LNCaP clone FGC (cell line): ENCODE measurements at places on chromosomes 2 and 18.

GRCh38 chr2:36965206-36965605 is 1.1 kb downstream of the STRN start:
- no peak for DNase-seq

DNA sequence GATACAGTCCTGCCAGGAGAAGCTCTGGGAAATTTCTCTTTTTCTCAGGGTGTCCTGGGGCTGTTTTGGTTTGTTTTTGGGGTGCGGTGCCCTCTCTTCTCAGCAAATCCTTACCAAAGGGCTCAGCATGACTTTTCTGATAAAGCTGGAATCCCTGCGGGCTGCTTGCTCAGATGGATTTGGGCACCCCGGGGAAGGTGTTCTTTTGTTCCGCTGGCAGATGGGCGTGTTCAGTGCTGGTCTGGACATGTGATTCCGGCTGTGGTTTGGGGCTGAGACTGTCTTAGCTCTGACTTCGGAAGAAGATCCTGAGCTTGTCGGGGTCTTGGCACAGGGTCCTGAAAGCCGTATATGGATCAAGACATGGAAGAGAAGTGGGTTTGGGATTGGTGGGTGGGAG is 134.2 kb upstream of the SPRED2 start:
- no peak for DNase-seq

- DNase-seq: no peak
Measured at GRCh38 chr2:152920846-152921245, 202.4 kb downstream of the ARL6IP6 start.

GRCh38 chr2:217611626-217612127 is 391.1 kb downstream of the TNS1 start:
- DNase-seq: no peak

- no peak for DNase-seq
Measured at GRCh38 chr2:133952420-133952819, 301.5 kb upstream of the MGAT5 start.

GRCh38 chr2:227252831-227253230 is 72.2 kb upstream of the MFF start:
- no peak for DNase-seq

DNA sequence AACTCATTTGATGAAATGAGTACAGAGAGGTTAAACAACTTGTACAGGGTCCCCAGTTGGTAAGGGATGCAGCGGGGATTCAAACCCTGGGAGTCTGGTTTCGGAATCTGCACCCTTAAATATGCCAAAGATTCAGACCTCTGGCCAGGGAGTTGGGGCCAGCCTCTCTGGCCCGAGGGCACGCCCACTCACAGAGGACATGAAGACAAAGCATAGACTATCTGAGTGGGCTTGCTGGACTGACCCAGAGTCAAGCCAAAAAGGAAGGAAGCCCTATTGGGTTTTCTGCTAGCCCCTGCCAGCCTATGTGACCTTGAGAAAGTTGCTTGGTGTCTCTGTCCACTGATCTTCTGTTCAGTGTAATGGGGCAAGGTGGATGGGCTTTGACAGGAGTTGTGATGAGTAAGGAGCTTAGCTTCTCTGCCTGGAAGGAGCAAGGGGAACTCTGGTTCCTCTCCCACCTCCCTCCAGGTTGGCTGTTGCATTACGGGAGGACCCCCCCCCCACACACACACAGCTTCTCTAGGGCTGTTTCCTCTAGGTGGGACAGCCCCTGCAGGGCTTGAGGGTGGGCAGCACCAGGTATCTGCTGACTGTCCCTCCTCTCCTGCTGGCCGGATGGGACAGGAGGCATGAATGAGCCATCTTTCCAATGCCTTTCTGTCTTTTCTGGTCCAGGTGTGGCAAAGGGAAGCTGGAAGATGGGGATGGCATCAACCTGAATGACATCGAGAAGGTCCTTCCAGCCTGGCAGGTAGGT is 131.3 kb downstream of the CTIF start:
- no peak for DNase-seq

GRCh38 chr2:46985512-46985911 is 69.9 kb upstream of the MCFD2 start:
- DNase-seq: no peak

DNA sequence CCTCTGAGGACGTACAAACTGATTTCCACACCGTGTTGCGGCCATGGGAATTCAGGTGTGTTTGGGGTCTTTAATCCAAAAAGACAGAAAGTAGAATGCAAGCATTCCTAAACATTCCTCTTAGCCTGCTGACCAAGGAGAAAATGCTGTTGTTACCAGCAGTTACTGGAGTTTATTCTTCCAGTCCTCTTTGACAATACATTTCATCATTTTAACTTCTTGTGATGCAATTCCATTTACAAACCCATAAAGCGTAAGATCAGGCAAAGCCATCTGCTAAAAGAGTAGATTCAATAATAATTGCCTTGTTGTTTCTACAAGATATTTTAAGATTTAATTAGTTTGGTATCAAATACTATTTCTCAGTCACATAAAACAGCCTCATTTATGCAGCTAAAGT is 32.7 kb downstream of the SPIRE1 start:
- DNase-seq: no peak

- DNase-seq: no peak
Measured at GRCh38 chr2:118530976-118531375, 316.5 kb downstream of the EN1 start.

- no peak for DNase-seq
Measured at GRCh38 chr2:130391872-130392670, 36.2 kb downstream of the PTPN18 start.

- DNase-seq: no peak
Measured at GRCh38 chr2:172430678-172431077, 3.3 kb downstream of the ITGA6 start.

DNA sequence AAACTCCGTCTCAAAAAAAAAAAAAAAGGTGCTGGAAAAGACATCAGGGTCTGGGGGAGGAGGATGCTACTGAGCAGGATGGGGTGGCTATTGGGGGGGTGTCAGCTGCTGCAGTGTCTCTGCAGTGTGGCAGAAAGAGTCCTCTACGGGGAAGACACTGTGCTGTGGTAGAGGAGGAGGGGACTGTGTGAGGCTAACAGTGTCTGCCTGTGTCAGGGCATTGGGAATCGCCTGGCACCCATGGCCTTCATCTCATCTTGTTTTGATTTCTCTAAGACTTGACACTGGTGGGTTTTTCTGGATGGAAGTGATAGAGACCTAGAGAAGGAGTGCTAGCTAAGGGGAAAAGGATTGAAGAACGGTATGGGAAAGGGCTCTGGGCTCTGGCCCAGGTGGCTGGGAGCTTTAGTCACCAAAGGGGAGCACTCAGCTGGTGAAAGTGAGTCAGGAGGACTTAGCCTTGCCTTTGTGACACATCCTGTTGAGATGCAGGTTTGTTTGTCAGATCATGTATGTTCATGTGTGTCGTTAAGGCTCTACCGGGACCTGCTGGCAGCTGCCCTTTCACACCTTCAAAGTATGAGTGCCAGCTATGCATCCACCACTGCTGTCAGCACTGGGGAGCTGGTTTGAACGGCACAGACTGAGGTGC is 58.0 kb downstream of the FARP2 start:
- no peak for DNase-seq

- DNase-seq: no peak
Measured at GRCh38 chr18:23250893-23251656, 115.8 kb downstream of the CABLES1 start.

DNA sequence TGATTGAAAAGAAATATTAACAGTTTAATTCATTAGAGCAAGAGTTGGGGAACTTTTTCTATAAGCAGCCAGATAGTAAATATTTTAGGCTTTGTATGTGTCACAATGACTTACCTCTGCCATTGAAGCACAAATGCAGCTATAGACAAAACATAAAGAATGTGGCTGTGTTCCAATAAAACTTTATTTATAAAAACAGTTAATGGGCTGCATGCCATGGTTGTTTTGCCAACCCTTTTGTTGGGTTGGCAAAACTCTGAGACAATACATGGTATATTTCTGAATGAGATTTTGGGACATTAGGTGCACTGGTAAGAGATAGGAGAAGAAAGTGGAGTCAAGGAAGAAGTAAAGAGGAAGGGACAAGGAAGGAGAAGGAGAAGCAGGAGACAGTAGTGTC is 61.8 kb upstream of the CERS6 start:
- DNase-seq: no peak

DNA sequence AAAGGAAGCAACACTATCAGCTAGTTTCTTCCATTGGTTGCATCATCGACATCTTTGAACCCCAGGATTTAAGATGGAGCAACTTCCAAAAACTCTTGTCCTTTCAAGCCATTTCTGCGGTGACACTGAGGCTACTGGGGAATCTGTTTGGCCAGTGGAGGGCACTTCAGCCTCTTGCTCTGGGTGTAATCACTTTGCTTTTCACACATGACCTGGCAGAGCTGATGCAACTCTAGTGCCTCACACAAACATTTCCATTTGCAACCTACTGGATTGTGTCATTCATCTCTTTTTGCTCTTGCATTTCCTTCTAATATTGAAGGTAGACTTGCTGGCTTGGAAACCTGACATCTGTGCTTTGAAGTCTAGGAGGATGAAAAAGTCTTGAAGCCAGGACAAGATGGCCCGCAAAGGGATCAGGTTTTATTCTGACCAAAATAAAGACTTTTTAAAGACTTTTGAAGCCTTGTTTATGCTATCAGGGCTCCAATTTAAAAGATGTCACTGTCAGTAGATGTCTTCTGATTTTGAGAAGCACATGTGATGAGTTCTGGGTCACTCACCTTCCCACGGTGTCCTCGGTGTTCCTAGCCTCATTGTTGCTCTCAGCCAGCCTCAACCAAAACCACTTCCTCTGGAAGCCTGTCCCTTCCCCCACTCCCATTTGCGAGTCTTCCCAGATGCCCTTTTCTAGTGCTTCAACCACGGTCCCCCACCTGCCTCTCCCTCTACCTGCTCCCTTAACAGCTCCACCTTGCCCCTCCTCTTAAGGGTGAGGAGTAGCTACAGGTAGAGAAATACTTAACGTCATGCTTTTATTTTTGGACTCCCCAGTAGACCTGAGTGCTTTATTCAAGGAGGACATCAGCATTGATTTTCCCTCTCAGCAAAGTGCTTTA is 69.7 kb upstream of the KCNE4 start:
- DNase-seq: peak; percentile 32

DNA sequence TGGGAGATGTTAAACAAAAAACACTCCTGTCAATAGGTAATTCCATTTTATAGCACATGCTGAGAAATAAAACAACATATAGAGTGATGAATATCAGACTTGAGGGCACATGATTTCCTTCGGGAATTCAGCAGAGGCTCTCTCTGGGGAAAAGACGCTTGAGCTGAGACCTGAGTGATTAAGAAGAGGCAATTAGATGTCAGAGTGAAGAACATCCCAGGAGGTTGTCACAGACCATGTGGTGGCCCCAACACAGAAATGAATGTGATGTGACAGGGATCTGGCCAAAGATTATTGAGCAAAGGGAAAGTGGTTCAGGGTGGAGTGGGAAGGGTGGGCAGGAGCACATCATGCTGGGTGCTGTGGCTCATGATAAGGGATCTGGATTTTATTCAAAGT is 254.7 kb downstream of the RAD51AP2 start:
- no peak for DNase-seq

- no peak for DNase-seq
Measured at GRCh38 chr2:62939735-62940491, 110.7 kb upstream of the OTX1 start.
